ENCODE measurements at places on chromosomes 5 and 9.

GRCh38 chr5:140785905-140786686 lies at the start of gene PCDHA1:
TSS of gene PCDHA1 (plus strand) at chr5:140786140.
- DNase-seq: no peak

DNA sequence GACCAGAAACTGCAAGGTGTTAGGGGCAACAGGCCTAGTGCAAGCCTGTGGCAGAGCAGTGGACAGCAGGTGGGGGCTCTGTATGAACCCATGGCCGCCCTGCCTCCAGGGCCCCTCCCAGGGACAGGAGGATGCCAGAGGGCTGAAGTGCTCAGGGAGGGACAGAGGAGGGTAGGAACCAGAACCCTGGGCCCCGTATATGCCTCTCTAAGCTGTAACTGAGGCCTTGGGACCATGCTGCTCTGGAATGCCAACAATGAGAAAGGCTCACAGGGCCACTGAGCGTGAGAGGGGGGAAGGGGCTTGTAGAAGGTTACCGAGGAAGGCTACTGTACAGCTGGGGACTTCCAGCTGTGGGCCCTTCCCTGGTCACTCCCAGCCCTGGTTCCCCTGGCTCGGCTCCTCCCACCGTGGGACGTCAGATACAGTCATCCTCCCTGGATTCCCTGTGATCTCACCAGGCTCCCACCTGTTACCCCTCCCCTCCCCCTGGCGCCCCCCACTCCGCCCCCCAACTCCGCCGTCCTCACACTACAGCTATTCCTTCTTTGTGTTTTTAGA lies 21.1 kb downstream of the AQP7 start:
- no peak for DNase-seq

GRCh38 chr9:21294904-21295538 lies 10.1 kb downstream of the IFNA5 start:
- no peak for DNase-seq

GRCh38 chr5:90530736-90531487 lies 1.5 kb upstream of the LYSMD3 start:
- no peak for DNase-seq

GRCh38 chr9:2362150-2362549 lies 259.4 kb upstream of the VLDLR start:
- no peak for DNase-seq

DNA sequence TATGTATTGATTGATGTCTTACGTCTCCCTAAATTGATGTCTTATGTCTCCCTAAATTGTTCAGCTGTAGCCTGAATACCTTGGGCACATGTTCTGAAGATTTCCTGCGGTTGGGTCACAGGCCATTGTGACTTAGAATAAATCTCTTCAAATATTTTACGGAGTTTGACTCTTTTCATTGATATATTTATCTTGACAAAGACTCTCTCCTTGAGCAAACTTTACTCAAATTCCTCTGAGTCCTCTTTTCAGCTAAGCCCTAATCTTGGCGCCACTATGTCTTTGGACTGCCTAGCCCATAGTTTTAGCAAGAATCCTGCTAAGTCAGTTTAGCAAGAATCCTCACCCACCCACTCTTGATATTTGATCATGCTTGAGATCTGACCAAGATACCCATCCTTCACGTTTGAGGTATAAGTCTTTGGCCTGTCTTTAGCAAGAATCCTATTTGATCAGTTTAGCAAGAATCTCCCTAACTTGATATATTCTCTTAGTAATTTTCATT lies 35.3 kb upstream of the FBXL17 start:
- no peak for DNase-seq

GRCh38 chr5:165410476-165410875 lies 1905.1 kb downstream of the MAT2B start:
- DNase-seq: no peak

DNA sequence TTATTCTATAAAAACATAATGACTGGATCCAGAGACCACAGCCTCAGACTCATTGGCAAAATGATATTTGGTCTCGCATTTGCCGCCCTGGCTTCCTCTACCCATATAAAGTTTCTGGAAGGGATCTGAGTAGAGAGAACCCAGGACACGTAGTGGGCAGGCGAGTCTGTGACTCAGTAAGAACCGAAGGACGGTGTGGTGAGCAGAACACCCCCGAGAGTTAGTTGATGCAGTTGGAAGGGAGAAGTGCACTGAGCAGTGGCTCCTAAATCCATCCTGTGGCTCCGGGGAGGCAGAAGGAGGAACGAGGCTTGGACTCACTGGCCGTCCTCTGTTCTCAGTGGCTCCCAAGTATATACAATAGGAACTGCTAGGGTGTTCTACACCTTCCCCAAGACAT lies 11.5 kb downstream of the SPRY4 start:
- no peak for DNase-seq
